ENCODE measurements at places on chromosomes 11 and 22.

DNA sequence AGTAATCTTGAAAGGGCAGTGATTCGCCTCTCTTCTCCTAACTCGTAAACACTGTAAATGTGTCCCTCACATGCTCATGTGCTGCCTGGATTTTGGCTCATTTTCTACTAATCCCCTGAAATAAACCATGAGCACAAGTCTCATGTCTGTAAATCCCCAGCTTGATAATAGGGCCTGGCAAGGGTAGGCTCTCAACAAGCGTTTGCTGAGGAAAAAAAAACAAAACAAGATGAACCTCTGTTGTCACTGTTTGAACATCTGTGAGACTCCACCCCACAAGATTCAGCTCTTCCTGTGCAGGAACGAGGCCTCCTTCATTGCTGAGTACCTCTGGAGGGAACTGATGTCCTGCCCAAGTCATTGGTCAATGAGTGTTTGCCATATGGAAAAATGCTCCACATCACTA, 4.5 kb upstream of the CYB5R2 start:
- DNase-seq, result no peak

DNA sequence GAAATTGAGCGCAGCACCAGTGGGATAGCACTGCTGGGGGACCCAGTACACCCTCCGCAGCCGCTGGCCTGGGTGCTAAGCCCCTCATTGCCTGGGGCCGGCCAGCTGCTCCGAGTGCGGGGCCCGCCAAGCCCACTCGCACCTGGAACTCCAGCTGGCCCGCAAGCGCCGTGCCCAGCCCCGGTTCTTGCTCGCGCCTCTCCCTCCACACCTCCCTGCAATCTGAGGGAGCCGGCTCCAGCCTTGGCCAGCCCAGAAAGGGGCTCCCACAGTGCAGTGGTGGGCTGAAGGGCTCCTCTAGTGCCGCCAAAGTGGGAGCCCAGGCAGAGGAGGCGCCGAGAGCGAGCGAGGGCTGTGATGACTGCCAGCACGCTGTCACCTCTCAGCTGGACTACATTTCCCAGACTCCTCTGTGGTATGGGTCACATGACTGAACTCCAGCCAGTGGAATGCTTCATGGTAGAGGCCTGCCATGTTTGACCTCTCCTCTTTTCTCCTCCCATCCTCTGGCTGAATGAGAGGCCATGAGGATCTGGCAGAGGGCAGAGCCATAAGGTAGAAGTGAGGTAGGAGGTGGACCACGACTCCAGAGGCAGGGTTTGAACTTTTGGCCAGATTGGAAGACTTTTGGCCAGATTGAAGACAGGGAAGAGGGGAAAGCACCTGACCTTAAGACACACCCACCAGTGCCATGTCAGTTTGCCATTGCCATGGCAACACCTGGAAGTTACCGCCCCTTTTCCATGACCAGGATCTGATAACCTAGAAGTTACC, 6.2 kb downstream of the MRGPRD start:
- no peak for DNase-seq

DNA sequence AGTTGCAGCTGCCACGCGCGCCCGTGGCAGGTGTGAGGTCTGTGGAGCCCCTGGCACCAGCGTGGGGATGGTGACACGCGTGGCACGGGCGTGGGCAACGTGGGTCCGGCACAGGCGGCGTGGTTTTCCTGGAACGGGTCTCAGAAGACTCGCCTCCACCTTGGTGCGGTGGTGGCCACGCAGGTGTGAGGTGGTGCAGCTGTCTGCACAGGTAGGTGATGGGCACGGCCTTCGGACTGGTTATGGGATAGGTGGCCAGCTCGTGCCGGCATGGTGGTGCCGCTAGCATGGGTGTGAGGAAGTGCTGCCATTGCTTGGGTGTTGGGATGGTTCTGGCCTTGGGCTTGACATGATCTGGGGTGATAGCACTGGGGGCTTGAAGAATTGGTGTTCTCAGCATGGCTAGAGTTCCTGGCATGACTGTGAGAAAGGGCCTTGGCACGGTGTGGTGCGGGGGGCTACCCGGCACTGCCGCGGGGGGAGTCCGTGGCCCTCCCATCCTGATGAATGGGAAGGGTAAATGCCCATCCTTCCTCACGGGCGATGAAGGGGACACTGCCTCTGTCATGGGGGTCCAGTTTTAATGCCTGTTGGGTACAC, 531 bp downstream of the DAGLA start:
- no peak for DNase-seq

GRCh38 chr11:63490551-63491239, at the start of gene PLAAT5:
TSS of gene PLAAT5 (minus strand) at chr11:63491167. CDS start at chr11:63491034, 133 bp downstream.
- DNase-seq, result no peak

DNA sequence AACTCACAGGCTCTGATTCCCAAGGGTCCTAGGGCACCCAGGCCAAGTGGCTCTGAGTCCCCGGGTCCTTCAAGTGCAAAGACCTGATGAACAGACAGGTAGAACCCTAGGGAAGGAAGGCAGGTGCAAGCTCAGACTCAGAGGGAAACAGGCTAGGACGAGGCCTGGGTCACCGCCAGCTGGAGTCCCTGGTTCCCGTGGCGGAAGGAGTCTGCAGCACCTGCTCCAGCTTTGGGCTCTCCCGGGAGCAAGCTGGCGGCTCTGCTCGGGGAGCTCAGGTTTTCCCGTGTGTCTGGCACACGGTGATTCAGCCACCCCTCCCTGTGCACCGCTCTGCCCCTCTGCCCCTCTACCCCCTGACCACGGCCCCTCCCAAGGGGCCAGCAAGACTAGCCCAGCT, 59.8 kb downstream of the WNT7B start:
- no peak for DNase-seq

- peak; percentile 19 for DNase-seq
These were observed 120.5 kb downstream of the CACNA1I start for GRCh38 chr22:39690881-39691605.

- DNase-seq, result no peak
These were observed 117.8 kb upstream of the C11orf87 start for GRCh38 chr11:109304159-109304558.

GRCh38 chr11:114413958-114414357, 13.5 kb downstream of the RBM7 start:
- no peak for DNase-seq

DNA sequence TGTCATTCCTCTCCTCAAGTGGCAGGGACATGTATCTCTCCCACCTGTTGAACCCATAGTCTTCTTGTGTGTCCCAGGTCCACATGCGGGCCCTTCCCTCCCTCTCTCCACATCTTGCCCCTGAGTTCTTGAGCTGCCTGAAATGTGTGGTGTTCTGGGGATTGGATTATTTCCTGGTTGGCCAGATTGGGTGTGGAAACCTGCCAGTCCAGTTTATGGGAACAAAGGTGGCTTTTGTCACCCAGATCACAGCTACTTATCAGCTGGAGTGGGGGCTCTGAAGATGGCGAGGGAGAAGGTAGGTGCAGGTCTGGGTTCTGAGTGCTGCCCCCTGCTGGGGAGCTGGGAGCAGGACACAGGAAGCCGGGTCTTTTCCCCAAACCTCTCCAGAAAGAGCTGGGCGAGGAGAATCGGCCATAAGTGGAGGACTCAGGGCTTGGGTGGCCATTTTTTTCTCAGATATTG, 14.2 kb downstream of the DTX4 start:
- peak; percentile 21 for DNase-seq

DNA sequence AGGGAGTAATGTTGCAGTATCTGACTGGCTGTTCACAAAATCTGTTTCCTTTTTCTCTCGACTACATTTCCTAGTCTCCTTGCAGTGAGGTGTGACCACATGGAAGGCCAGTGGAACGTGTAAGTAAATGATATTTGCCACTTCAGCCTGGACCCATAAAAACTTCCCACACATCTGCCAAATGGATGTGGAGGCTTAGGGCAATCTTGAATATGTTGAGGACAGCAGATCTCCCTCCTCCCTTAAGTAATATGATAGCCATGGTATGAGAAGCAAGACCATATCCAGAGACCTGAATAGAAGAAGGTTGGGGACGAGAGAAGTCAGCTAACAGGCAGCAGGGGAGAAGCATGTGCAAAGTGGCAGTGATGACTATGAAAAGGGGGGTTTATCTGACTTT, 33.0 kb upstream of the C11orf87 start:
- DNase-seq, result no peak

DNA sequence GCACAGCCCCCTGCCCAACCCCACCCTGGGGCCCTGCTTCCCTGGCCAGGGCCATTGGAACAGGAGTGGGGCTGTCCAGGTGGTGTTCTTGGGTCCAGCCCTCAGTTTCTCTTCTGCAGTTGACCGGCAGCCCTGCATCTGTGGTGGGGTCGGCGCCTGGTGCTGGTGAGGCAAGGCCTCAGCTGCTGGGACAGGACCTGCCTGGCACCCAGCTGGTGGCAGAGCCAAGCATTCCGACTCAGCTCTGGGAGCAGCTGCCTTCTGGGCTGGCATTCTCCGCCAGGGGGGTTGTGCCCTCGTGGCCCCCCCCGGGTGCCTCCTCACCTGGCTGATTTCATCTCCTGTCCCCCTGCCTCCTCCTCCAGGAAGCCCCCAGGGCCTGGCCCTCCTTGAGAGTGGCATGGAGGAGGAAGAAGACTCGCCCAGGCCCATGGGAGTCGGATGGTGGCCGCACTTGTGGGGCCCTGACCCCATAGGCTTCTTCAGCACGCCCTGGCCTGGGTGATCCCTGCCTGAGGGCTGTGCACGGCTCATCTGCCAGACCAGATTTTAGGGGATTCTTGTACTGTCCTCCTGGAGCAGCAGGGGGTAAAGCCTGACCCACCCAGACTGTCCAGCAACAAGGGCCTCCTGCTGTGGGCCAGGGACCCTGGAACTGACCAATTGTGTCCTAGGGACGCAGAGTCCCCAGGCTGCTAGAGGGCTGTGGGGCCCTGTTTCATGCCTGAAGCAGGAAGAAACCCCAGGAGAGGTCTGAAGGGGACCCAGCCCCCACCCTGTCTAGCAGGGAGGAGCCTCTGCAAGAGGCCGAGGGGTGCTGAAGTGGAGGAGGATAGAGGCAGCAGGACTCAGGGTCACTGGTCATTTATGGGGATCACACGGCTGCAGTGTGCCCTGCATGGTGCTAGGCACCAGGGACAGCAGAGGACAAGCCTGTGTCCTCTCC, 11.6 kb downstream of the CD81 start:
- no peak for DNase-seq

- no peak for DNase-seq
These were observed 7.3 kb downstream of the APBB1 start for GRCh38 chr11:6411594-6412031.

DNA sequence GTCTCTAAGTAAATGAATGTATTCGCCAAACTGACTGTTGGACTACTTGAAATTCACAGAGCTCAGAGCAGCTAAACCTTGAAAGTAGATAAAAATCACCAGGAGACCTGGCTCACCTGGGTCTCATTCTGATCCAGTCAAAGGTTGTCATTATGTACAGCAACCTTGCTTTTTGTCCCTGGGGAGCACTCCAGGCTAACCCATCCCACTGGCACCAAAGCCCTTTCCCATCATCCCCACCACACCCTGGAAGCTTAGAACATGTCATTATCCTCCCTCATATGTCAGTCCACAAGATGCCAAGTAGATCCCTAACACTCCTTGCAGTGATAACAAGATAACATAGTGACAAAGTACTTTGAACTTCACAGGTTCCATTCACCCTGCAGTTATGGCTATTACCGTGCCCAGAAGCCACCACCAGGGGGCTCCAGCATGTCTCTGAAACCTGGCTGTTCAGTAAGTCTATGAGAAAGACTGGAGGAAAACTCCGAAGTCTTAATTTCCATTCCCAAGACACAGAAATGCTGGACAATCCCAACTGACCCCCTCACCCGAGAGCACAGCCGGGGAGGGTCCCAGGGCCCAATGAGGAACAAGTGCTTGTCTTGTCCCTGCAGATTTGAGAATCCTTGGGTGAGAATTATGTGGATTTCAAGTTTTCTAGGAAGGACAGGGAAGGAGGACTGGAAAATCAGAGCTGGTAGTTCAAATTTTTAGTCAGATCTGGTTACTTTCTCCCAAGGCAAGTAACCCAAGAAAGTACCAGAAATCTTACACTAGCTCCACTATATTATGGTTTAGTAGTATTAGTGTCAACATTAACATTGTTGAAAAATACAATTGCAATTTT, 43.0 kb upstream of the USP47 start:
- peak; percentile 63 for DNase-seq

- no peak for DNase-seq
These were observed 6.8 kb downstream of the MALAT1 start for GRCh38 chr11:65505466-65506289.

DNA sequence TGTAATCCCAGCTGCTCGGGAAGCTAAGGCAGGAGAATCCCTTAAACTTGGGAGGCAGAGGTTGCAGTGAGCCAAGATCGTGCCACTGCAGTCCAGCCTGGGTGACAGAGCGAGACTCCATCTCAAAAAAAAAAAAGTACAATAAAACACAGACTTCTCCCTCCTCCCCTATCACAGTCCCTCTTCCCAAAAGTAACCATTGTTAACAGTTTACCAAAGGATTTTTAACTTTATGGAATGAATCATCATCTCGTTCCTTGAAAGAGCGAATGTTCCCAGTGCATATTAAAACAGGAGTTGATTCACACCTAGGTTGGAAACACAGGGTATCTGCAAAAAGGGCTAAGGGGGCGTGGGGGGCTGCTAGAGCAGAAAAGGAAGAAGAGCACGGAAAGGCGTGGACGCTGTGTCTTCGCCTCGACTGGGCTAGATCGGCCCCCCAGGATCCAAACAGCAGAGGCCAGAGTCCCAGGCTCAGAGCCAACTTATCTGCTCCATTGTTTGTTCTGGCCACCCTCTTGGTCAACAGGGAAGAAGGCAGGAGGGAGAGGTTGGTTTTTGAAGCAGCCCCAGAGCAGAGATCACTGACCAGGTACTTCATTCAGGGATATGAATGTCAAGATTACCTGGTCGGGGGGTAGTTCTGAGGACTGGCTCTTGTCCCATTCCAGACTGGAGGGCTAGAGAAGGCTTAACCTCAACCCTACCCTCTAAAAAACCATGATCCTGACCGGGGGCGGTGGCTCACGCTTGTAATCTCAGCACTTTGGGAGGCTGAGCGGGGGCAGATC, 2.1 kb upstream of the AHNAK start:
- DNase-seq, result no peak

DNA sequence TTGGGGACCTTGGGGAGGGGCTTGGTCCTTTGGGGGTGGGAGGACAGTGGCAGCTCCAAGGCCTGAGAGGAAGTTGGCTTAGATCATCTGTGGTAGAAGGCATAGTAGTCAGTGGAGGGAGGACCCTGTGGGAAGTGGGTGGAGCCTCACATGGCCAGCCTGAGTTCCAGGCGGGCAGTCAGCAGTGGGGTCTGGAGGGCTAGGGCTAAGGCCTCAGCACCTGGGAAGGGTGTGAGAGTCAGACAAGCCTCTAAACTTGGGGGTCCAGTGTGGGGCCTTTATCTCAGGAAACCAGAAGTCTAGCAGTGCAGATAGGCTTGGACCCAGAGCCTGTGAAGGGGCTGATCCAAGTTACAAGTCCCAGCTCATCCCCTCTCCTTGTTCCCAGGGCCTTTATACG, 4.0 kb downstream of the NLRX1 start:
- DNase-seq, result no peak

DNA sequence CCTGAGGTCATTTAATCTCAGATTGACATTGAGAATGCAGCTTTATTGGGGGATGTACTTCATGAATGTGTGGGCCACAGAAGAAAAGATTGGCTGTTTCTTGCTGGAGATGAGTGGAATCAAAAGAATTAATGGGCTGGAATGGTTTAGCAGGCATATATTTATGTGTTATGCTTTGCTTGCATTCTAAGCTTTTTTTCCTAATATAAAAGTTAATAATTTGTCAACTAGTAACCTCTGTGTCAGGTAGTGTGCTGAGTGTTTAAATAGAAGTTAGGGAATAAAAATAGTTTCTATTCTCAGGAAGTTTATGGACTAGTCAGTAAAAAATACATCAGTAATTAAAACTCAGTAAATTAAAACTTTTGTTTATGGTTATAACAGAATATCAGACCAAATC, 67.4 kb upstream of the PRODH start:
- DNase-seq, result no peak
